Stimulated activated CD8-positive, alpha-beta memory T cell treated with anti-CD3 and anti-CD28 coated beads, Interleukin-7, amount 100 ng/mL, for 24 hours (primary cell): ENCODE measurements at places on chromosomes 3 and 15.
A peak's percentile ranks its signal among the peaks of the same experiment; 100 is the strongest.

GRCh38 chr15:99433757-99434450 lies 131.9 kb upstream of the MEF2A start:
- no peak for DNase-seq

DNA sequence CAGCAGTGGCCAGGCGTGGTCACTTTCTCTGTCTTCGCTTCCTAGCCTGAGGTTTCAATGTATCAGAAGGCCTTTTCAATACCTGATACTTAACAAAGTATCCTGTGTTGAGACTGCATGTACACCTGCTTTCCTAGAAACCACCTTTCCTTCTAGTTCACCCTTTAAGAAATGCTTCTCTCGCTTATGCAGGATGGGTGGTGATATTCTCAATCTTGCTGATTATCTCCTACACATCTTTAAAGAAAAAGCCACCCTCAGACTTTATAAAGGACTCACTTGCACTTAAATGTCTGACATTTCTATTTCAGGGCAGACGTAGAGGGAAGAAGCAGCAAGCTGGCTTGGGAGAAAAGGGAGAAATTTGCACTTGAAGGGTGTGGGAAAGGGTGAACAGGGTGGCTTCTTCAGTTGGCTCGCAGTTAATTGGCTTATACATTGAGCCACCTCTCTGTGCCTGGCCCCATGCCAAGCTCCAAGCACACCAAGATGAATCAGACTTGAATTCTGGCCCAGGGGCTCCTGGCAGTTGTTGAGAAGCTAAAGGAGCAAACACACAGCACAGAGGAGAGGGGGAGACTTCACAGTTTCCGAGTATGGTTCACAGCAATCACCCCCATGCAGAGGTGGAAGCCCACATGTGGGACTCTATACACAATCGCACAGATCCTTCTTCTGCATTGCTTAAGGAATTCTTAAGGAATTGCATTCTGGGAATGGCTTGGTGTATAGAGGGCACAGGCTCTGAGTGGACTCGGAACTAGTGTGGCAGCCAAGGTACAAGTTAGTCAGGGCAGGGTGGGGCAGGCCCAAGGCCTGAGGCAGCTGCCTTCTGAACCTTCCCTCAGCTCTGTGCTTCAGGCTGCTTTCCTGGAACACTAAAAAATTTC lies 1.3 kb downstream of the ARL6IP5 start:
- DNase-seq = peak; percentile 64

GRCh38 chr3:107704477-107704876 lies 181.7 kb downstream of the BBX start:
- no peak for DNase-seq

DNA sequence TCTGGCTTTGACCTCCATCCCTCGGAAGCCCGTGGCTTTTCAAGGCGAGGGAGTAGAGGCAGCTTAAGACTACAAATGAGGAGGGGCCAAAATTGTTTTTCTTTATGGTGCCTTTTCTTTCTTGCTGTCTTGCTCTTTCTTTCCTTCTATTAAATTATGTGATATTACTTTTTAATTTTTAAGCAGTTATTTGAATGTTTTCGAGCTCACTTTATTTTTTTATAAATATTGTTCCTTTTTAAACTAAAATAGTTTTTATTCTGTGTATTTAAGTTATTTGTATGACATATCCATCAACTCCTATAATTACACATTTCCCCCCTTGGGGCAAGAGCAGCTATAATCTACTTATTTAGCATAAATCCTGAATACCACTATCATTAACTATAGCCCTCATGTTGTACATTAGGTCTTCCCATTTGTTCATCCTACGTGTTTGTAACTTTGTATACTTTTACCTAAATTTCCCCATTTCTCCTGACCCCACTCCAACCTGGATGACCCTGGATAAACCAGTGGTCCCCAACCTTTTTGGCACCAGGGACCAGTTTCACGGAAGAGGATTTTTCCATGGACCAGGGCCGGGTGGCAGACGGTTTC lies 622 bp upstream of the PLSCR1 start:
- DNase-seq = no peak

DNA sequence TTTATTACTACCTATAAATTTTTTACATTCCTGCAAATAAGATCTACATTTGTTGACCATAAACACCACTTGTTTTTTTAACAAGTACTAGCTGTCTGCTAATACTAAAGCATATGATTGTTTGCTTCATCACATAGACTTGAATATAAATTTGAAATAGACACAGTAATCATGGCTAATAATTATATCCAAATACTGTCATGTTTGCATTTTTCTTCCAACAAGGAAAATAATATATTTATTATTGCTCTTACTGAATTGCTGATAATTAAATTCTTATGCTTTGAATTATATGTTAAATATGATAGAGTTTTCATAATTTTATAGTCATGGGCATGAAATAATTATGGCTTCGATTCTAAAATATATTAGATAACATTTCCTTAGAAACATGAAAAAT lies 40.5 kb downstream of the HDC start:
- no peak for DNase-seq

GRCh38 chr3:64612082-64612860 lies 75.5 kb downstream of the ADAMTS9 start:
- no peak for DNase-seq

DNA sequence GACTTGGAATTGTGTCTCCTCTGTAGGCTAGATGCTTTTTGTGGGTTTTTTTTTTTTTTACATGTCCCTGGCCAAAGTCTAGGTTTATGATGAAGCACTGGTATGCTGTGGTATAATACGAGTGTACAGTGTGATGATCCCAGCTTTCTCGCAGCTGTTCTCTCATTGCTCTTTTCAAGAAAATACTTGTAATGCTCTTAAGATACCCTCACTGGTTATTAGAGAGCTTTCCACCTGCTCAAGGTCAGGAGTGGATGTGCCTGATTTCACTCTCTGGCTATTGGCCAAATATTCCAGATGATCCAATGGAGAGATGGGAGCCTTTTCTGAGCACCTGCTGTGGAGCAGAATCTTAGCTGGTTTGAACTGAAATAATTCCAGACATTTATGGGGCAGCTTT lies 215.1 kb downstream of the MYRIP start:
- DNase-seq = no peak

- DNase-seq = no peak
These were observed 321.8 kb downstream of the ULK4 start for GRCh38 chr3:41640076-41640475.

- DNase-seq = no peak
These were observed 80.3 kb upstream of the FLNB start for GRCh38 chr3:57927916-57928315.

GRCh38 chr3:59866076-59866475 lies 816.3 kb upstream of the CFAP20DC start:
- DNase-seq = no peak

- DNase-seq = no peak
These were observed 32.7 kb downstream of the EDEM1 start for GRCh38 chr3:5220193-5220592.

DNA sequence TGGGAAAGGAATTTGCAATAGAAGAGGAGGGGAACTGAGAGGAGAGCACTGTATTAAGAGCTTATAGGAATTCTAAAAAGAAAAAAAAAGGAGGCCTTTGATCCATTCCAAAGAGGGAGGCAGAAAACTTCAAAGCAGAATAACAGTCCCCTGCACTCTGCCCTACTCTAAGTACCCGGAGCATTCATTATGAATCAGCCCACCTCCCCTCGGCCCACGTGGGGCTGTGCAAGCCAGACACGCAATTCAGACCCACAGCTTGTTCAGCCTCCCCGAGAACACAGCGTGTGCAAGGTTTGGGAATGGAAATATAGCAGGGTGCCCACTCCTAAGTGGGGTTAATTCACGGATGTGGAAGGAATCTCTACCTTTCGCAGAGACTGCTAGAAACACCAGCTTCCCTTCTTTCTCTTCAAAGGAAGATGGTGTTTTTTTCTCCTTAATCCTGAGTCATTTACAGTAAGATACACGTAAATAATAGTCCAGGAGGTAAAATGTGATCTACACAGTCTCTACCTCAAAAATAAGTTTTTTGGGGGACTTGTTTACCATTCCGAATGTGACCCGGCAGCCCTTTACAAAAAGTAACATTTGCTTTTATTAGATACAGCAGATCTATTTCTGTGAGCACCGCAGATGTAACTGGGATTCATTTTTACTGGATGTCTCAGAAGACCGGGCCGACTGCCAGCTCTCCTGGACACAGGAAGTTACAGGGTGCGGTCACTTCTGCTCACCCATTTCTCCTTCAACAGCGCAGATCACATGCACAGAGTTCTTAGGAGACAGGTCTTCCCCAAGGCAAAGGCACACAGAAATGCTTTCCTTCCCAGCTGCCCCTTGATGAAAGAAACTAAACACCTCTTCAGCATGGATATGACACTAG lies 768.5 kb upstream of the CFAP20DC start:
- DNase-seq = no peak

- no peak for DNase-seq
These were observed 1.6 kb upstream of the DUSP7 start for GRCh38 chr3:52057812-52058495.

DNA sequence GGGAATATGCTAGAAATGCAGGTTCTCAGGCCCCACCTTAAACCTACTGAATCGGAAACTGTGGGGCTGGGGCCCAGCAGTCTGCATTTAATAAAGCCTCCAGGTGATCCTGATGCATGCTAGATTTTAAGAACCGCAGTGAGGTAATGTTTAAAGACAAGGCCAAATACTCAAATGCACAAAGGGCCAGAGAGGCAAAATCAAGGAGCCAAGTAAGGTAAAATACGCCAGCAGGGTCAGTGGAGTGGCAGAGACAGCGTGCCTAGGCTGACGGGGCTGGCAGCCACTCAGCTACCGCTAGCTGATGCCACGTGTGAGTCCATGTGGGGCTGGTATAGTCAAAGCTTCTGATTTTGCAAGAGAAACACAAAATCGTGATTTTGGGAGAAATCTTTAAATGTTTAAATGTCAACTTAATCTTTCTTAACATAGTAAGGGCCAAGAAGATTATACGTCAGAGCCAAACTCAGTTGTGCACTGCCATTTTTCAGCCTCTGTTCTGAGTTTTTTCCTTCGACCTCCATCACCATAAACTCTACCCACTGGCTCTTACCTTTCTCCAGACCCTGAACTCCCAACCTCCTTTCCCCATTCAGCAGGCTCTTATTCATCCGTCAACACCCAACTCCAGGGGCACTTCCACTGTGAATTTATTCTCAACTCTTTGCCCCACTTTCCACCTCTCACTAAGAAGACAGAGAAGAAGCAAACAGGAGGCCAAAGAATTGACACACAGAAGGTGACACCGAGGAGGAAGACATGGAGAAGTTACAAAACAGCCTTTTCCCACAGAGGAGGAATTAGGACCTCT lies 136.6 kb upstream of the RAD18 start:
- DNase-seq = no peak

GRCh38 chr3:43221076-43221475 lies 65.3 kb upstream of the SNRK start:
- no peak for DNase-seq

- no peak for DNase-seq
These were observed 110.4 kb upstream of the PFN2 start for GRCh38 chr3:150081084-150081483.

GRCh38 chr15:47716516-47716915 lies 789 bp upstream of the SEMA6D start:
- DNase-seq = no peak

- no peak for DNase-seq
These were observed 56.7 kb upstream of the DGKG start for GRCh38 chr3:186418671-186419145.

- DNase-seq = no peak
These were observed 461.6 kb downstream of the PYDC2 start for GRCh38 chr3:191922570-191922969.

- DNase-seq = no peak
These were observed at the start of gene TRIM71 for GRCh38 chr3:32817558-32818228. Gene TRIM71, plus strand, starts transcription at chr3:32817997. Its CDS starts 84 bp downstream, at chr3:32818081.

DNA sequence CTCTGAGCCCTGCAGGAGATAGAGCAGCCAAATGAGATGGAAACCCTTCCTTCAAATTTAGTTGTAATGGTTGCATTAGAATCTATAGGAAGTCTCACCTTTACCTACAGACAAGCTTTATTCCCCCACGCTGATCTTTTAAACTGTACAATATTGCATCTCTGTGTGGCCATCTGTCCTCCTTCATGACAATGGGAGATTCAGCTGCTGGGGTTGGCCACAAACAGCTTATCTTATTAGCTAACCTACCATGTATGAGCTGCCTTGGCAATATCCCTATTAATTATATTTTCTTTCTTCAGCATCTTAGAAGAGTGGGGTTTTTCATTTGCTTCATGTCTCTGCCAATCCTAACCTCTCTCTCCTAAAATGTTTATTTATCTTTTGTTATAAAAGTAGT lies 238.7 kb upstream of the NR2E3 start:
- no peak for DNase-seq

DNA sequence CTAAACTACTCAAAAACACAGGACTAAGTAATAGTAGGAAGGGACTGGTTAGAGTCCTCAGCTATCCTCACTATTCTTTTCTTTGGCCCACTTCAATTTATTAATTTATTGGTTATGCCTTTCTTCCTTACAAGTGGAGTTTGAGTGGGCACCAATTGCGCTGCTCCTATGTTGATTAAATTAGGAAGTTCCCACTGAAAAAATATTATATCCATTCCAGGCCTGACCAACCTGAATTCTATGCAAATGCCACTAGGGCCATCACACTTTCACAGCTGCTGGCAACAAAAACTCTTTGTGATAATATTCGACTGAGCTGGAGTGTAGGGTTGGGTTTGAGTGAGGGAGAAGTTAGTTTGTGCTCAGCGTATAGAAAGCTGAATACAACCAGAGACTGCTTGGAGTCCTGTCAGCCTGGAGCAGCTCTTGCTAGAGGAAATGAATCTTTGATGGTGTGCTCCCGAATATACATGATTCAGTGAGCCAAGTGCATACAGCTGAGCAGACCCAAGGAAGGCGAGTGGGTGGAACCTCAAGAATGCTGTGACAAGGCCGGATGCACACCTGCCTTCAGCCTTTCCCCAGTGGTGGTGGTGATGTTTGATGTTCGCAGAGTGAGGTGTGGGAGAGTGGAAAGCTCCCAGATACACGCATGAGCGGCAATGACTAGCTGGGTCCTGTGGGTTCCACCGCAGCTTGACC lies 1.5 kb downstream of the ARHGEF3 start:
- DNase-seq = peak; percentile 46

DNA sequence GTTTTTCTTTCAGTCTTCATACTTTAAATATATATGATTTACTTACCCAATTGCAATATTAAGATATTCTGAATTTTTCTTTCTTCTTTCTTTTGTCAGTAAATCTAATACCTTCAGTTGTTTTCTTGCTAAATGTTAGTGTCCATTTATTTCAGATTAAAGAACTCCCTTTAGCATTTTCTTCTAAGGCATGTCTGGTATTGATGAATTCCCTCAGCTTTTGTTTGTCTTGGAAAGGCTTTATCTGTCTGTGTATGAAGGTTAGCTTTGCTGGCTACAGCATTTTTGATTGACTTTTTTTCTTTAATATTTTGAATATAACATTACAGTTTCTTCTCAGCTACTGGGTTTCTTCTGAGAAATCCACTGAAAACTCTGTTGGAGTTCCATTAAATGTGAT lies 64.0 kb upstream of the PLSCR4 start:
- DNase-seq = no peak

- no peak for DNase-seq
These were observed 2.6 kb downstream of the SACM1L start for GRCh38 chr3:45691842-45692241.

- DNase-seq = no peak
These were observed 16.5 kb downstream of the TBC1D23 start for GRCh38 chr3:100277255-100277800.

GRCh38 chr3:65772758-65773157 lies 266.0 kb downstream of the MAGI1 start:
- DNase-seq = no peak
